ENCODE measurements at places on chromosomes 7 and 10.

- no peak for DNase-seq
Observed at GRCh38 chr7:26937939-26938623, 73.7 kb upstream of the SKAP2 start.

DNA sequence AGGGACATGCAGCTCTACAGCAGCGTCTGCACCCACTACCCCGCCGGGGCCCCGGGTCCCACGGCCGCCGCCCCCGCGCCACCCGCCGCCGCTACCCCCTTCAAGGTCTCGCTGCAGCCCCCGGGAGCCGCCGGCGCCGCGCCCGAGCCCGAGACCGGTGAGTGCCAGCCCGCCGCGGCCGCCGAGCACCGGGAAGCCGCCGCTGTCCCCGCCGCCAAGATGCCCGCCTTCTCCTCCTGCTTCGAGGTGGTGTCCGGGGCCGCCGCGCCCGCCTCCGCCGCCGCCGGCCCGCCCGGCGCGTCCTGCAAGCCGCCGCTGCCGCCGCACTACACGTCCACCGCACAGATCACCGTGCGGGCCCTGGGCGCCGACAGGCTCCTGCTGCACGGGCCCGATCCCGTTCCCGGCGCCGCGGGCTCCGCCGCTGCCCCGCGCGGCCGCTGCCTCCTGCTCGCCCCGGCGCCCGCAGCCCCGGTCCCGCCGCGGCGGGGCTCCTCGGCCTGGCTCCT lies 631 bp downstream of the OTUD1 start:
- DNase-seq: peak; percentile 19

- DNase-seq: no peak
Observed at GRCh38 chr10:118925404-118926071, 104.0 kb upstream of the NANOS1 start.

DNA sequence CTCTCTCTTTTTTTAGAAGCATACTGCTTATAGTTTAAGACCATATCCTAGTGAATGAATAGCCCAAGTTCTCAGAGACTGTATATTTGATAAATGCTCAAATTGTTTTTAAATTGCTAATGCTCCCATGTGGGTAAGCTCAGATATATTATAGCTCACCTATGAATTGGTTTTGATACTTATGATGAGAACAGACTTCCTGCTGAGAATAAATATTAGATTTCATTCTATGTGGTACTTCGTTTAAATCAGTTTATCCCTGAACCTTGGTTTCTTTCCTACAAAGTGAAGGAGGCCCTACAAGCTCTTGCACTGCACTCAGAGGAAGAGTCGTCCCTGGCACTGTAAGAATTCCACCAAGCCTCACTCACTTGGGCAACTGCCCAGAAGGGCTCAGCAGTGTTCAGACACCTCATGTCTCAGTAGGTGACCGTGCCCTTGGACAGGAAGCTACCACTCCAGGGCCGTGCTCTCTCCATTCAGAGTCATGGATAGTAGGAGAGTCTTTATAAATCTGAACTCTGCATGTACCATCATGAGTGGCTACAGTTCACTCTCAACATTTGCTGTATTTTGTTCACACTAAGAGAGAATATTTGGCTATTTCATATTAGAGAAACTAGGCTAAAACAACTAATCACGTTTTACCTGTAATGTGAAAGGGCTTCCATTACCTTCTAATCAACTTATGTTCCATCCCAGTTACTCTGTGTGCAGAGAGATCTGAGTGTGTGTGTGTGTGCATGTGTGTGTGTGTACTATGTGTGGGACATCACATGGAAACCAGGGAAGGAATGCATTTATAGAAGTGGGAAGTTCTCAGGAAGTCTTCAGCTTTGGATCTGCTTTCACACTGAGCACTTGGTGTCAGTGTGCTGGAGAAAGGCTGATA lies 93.8 kb downstream of the PTPRE start:
- DNase-seq: no peak

DNA sequence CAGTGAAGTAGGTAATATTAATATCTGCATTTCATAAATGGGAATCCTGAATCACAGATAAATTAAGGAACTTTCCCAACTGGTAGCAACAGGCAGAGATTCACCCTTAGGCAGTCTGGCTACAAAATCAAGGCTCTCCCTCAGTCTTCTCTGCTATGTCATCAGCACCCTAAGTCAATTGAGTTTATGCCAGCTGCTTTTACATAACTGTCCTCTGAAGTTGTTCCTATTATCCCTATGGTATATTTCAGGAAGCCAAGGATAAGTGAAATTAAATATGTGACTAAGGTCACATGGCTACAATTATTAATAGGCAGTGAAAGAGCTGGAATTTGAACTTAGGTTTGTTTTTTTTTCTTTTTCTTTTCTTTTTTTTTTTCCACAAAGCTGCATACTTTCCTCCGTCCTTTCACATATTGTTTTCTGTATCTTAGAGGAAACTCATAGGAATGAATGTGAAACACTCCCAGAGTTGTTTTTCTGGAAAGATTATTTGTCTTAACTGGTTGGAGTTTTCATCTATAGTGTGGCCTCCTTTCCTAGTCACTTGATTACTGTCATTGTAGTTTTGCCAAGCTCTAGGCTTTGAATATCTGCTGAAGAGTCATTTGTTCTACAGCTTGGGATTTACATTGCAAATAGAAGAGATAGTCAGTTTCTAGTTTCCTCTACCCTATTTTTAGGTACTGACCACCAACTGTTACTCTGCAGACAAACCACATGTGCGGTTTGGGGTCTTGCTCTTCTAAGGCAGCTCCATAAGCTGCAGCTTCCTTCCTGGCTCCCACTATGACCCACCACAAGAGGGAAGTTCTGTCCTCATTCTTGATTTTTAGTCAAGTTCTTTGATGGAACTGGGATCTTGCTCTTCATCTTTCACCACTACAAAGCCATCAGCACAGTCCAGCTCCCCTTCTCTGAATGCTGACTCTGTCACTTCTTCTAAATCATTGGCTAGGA lies 338.0 kb upstream of the KIAA1217 start:
- no peak for DNase-seq

GRCh38 chr10:30017556-30017955 lies 41.8 kb downstream of the JCAD start:
- DNase-seq: no peak

DNA sequence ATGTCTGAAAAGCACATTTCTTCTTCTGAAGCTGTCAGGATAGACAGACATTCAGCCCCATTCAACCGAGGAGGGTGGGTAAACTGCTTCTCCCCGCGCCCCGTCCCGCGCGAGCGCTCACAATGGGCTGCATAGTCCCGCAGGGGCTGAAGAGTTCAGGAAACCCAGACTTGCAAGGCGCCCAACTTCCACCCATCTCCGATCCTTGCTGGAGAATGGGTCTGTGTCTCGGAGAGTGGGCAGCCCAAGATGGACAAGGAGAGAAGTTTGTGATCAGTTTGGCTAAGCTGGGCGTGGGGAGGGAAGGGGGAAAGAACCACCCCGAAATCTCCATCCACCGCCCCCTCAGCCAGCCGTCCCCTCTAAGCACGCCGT lies 686 bp downstream of the AASS start:
- no peak for DNase-seq

DNA sequence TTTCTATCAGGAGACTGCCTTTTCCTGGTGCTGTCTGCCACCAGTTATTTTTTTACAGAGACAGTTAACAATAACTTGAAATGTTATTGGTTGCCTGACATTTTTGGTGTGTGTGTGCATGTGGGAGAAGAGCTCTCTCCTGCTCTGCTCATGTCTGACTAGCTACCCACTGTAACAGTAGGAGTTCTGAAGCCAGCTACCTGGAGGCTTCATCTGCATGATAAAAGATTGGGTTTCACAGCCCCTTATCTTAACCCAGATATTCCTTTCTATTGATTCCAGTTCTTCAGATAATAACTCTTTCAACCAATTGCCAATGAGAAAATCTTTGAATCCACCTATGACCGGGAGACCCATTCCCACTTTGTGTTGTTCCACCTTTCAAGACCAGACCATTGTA lies 237.4 kb upstream of the PPP1R3A start:
- DNase-seq: no peak

- DNase-seq: no peak
Observed at GRCh38 chr10:124040451-124041188, 52.8 kb downstream of the CHST15 start.

- no peak for DNase-seq
Observed at GRCh38 chr7:95843286-95843685, 70.9 kb downstream of the DYNC1I1 start.

- no peak for DNase-seq
Observed at GRCh38 chr10:1977461-1977860, 240.1 kb upstream of the ADARB2 start.

- DNase-seq: peak; percentile 46
Observed at GRCh38 chr10:43390759-43391158, 18.2 kb downstream of the HNRNPF start.

GRCh38 chr7:32616625-32617024 lies 121.3 kb downstream of the AVL9 start:
- peak; percentile 32 for DNase-seq

- no peak for DNase-seq
Observed at GRCh38 chr7:137094-137891, 55.1 kb upstream of the FAM20C start.

- peak; percentile 72 for DNase-seq
Observed at GRCh38 chr10:61974601-61975390, 73.3 kb downstream of the ARID5B start.

DNA sequence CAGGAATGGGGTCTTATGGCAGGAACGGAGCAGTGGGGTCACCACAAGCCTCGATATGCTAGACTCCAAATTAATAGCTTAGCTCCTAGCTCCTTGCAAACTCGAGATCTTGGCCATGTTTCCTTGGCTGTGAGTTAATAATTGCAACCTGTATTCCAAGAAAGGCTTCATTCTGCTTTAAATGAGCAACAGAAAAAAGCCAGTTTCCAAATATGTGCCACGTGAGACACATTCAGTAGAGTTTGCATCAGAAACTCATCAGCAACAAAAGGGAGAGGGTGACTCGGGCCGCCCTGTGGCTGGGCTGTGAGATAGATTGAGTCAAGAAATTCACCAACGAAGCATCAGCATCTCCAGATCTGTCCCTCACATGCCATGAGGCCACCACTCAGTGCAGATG lies 112.0 kb downstream of the NPTX2 start:
- no peak for DNase-seq

DNA sequence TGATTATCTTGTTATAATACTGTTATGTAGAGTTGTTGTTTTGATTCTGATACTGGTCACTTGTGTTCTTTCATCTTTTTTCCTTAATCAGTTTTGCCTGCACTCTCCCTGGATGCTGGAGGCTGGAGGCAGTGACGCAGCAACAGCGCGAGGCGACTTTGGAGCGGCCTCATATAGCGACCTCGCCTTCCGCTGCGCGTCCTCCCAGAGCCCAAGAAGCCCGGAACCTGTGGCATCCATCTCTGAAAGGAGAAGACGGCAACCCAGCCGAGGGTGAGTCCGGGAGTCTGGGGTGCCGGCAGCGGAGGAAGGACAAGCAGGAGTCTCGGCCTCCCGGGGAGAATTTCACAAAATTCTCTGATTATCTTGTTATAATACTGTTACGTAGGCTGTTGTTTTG lies 161.2 kb downstream of the ZNF33B start:
- DNase-seq: peak; percentile 34

GRCh38 chr7:53690411-53690810 lies 655.0 kb downstream of the POM121L12 start:
- no peak for DNase-seq

GRCh38 chr7:94888551-94888950 lies 18.8 kb upstream of the PPP1R9A start:
- no peak for DNase-seq

- no peak for DNase-seq
Observed at GRCh38 chr7:106836816-106837215, 28.3 kb upstream of the PIK3CG start.

- DNase-seq: no peak
Observed at GRCh38 chr7:88116235-88116795, 103.5 kb downstream of the SRI start.

DNA sequence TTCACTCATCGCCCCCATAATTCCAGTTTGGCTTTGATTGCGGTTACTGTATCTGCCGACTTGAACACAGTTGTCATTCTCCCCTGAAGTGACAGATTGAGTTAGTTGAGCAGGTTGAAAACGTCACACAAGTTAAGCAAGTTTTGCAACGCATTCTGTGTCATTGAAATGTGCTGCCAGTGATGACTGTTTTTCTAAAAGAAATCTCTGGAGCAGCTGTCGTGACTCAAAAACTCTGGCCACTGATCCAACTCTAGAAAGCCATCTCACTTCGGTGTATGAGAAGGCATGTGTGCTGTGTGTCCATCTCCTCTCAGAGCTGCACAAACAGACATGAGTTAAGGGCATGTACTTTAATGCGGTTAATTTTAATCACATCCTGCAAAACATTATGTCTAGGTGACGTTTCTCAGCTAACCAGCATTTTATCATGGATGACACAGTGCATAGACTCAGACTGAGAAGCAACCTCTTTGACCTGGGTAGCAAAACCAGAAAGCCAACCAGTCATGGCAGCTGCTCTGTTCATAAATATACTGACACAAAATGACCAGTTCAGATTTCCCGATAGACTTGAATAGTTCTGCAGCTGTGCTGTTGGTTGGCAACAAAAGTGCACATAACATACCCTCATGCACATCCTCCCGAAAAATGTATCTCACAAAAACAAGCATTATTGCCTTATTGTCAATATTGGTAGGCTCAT lies 69.3 kb downstream of the CSTF2T start:
- DNase-seq: no peak

- no peak for DNase-seq
Observed at GRCh38 chr7:92766461-92767003, 69.8 kb downstream of the CDK6 start.

DNA sequence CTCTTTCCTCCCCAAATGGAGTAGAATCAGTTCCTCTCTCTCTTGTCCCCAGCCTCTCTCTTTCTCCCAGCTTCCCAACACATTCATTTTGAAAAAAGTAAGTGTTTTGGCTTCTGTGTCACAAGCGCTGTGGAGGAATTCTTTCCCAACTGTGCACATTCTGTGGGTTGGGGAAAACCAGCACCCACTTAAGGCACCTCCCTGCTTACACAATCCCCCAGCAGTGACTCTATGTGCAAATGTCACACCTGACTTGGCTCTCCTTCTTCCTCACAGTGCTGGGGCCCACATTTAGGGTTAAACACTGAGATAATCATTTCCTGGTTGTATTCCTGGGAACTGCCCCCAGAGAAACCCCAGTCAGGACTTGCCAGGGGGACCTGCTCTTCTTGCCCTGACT lies 358.1 kb upstream of the ZNF32 start:
- no peak for DNase-seq

GRCh38 chr7:94176694-94177200 lies 172.6 kb upstream of the BET1 start:
- DNase-seq: no peak

- peak; percentile 56 for DNase-seq
Observed at GRCh38 chr10:133257489-133258065, 19.1 kb downstream of the ADAM8 start.

DNA sequence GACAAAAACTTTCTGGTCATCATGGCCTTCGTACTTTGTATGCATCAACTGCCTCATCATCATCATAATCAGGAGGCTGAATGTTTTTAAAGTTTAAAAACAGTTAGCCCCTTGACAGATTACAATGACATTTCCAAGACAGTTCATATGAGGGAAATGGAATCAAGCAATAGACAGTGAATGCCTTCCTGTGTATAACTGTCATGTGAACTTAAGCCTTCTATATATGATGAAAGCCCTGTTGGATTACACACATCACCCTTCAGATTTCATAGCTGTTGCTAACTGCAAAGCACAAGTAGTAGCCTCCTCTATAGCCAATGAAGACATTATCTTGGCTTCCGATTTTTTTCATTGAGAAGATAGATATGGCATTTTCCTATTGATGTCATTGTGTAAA lies 154.0 kb downstream of the PLXDC2 start:
- no peak for DNase-seq

- DNase-seq: peak; percentile 27
Observed at GRCh38 chr7:46525876-46526275, 604.8 kb upstream of the IGFBP3 start.

GRCh38 chr7:105764506-105764905 lies 111.9 kb downstream of the ATXN7L1 start:
- no peak for DNase-seq

- DNase-seq: no peak
Observed at GRCh38 chr10:6034371-6034770, 27.8 kb downstream of the IL2RA start.

Measured in BE2C (cell line).